LHCN-M2 (cell line): ENCODE measurements at places on chromosomes 4 and X.

GRCh38 chr4:17385403-17385802, 126.5 kb downstream of the QDPR start:
- peak; percentile 5 for DNase-seq

DNA sequence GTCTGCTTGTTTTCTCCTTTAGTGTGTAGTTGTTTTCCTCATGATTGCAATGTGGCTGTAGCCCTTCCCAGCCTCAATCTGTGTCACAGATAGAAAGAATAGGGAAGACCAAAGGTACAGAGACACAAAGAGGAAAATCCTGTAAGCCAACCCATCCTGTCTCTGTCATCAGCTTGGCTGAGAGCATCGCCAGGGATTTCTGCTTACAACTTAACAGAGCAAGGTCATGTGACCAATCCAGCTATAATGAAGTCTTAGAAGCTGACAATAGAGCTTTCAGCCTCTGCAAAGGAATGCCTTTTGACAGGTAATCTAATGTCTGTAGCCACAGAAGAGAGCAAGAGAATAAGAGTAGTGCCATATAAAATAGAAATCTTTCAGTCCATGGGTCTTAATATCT, 1598.0 kb upstream of the AGA start:
- no peak for DNase-seq

DNA sequence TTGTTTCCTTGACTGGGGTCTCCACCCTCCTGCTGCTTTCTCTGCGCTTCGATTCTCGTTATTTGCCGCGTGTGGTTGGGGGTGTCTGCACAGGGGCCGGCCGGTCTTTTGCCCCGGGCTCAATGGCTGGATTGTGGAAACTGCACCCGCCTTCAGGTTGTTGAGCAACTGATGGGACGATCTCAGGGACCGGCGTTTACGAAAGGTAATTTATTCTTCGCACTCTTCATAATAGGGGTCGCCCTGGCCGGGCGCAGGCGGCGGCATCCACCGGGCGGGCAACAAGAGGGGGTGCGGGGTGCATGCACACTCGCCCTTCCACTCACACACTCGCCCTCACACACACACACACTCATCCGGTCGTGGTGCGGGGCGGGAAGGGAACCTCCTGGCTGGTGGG, 1.4 kb downstream of the ADGRL3 start:
- DNase-seq = no peak

DNA sequence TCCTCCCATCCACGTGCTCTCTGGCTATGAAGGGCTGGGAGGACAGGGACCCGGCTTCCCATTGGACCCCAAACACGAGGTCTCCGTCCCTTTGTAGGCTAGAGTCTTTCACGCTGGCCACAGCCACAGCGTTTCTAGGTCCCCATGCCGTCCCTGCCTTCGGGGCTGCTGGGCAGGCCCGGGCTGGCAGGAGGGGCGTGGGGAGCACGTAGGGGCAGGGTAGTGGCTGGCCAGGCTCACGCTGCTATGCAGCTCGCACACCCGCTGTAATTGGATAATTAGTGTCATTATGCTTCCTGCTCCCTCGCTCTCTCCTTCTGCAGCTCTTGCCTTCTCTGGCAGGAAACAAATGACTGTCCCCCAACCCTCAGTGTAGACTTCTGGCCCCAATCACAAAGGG, 9.8 kb downstream of the ATP2B3 start:
- DNase-seq = no peak

GRCh38 chr4:16384576-16384975, 158.3 kb upstream of the TAPT1 start:
- DNase-seq = no peak

DNA sequence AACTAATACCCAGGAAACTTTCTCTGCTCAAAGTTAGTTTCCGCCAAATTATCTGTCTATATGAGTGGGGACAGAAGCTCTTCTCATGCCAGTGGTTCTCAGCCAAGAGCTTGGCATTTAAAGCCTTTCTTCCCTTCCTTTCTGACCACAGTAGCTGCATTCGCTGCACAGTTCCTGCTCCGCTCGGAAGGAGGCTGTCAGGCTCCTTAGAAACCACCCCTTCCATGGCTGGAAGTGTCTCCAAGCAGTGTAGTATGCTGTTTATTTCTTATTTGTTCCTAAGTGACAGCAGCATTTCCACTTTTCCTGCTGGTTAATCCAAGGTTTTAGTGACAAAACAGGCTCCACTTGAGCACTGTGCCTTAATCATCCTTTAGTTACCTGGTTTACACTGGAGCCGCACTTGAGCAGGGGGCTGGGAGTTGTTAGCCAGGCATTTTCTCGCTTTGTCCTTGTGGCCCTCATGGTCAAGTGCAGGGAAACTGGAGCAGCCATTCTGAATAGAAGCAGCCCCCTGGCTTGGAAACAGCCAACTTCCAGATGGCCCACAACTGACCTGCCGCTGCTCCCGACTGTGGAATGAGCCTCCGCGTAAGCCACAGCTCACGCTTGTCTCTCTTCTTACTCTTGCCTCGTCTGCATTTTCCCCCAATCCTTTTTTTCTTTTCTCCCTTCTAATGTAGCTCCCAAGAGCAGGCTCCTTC, 739.4 kb upstream of the TENM3 start:
- DNase-seq = no peak
